ENCODE measurements at places on chromosomes 13 and 19.
A peak's percentile ranks its signal among the peaks of the same experiment; 100 is the strongest.

GRCh38 chr19:1261798-1262622, 7.1 kb upstream of the CIRBP start:
- peak; percentile 49 for DNase-seq

DNA sequence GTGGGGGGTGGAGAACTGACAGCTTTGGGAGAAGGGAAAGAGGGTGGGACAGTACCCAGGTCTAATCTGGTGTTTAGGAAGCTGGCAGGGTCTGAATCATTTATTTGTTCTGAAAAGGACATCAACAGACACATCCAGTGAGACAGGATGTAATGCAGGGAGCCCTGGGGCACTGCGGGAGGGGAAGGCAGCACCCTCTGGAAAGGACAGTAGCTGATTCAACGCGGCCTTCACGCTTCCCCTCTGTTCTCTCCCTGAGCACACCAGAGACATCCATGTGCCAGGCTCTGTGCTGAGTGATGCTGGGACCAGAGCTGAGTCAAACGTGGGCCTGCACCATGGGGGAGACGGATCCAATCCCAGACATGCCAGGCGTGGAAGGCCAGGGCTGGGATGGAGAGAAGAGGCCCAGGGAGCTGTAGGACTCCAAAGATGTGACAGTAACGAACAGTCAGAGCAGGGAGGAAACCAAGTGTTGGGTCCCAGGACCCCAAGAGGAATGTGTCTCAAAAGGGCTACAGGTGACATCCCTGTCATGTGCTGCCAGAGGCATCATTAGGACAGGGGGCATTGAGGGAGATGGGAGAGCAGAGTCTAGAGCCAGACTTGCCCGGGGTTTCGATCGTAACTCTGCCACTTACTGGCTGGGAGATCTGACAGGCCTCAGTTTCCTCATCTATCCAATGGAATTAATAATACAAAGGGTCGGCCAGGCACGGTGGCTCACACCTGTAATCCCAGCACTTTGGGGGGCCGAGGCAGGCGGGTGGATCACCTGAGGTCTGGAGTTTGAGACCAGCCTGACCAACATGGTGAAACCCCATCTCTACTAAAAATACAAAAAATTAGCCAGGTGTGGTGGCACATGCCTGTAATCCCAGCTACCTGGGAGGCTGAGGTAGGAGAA, 1.7 kb downstream of the ETFB start:
- peak; percentile 47 for DNase-seq

GRCh38 chr19:55197528-55197927, 11.8 kb downstream of the PTPRH start:
- DNase-seq: peak; percentile 23

DNA sequence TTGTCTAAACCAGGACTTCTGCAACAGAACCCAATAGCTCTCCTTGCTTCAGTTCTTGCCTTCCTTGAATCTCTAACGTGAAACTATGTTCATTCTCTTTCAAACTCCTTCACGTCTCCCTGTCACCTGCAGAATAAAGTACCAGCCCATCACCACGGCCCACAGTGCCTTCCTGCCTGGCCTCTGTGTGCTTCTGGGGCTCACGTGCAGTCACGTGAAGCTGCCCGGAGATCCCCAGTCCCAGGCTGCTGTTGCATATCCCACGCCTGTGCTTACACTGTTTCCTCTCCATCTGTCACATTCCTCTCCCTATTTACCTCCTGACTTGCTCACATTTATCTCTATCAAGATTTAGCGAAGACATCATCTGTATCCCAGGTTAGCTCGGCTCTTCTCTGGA, 102.8 kb downstream of the STARD13 start:
- DNase-seq: no peak

- DNase-seq: peak; percentile 43
Observed at GRCh38 chr19:5891938-5892771, 11.4 kb downstream of the NDUFA11 start.

DNA sequence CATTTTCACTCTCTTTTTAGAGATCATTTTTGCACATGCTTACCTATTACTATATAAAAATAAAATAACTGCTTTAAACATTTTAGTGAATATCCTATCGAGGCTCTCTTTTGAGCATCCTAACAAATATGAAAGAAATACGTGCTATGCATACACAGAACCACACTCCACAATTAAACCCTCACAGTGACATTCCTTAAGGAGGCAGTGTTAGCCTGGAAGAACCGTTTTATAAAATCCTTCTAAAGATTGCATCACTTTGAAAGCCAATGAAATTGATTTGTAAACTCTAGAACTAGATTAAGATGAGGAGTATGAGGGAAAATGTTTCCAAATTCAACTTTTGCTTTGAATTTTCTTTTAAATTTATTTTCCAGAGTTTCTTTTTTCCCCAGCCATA, 11.1 kb upstream of the ENOX1 start:
- no peak for DNase-seq

- peak; percentile 76 for DNase-seq
Observed at GRCh38 chr19:2494447-2495129, 18.7 kb downstream of the GADD45B start.

- no peak for DNase-seq
Observed at GRCh38 chr19:18308948-18309325, 13.9 kb downstream of the LSM4 start.

- no peak for DNase-seq
Observed at GRCh38 chr13:46844431-46844830, 47.5 kb upstream of the ESD start.

DNA sequence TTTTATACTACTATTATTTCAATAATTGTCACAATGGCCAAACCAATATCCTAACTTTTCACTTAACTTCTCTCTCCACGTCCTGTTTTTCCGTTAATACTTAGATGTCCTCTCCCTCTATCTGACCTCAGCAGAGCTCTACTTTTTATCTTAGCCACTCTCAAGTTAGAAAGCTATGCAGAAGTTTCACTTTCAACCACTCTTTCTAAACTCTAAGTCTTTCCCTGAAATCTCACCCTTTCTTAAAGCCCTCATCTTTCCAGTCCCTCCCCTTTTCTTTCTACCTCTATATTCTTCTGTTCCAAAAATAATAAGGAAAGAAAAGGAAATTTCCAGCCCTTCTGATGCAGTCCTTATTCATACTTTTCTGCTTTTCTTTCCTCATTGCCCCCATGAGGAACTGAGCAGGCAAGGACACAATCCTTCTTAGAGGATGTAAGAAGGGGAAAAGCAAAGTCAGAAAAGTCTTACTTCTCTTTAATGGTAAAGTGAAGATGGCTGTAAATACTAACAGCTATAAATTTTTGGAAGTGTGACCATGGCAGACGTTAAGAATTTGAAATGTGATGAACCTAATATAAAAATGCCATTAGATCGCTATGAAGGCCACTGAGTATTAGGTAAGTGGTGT, 23.0 kb downstream of the FAM216B start:
- no peak for DNase-seq

GRCh38 chr19:6268382-6268771, 11.4 kb downstream of the MLLT1 start:
- DNase-seq: no peak

- DNase-seq: no peak
Observed at GRCh38 chr13:50675651-50676050, 167.8 kb downstream of the DLEU7 start.

DNA sequence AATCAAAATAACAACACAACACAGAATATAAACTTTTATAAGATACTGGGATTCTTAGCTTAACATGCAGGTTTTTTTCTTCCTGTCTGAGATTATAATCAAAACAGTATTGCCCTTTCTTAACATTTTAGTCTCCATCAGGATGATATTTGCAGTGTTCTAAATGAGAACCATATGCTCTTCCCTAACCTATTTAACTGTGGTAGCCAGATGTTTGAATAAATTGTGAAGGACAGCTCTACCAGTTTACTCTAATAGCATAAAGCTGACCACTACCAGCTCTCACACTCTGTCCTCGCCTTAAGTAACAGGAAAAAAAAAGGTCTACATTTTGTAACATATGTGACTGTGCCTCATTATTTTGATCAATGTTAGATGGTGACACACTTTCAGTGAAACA, 618.7 kb upstream of the SGCG start:
- DNase-seq: no peak
